ENCODE measurements at places on chromosomes 16 and 17.

GRCh38 chr16:83044589-83044988, 417.8 kb downstream of the CDH13 start:
- DNase-seq, result no peak

DNA sequence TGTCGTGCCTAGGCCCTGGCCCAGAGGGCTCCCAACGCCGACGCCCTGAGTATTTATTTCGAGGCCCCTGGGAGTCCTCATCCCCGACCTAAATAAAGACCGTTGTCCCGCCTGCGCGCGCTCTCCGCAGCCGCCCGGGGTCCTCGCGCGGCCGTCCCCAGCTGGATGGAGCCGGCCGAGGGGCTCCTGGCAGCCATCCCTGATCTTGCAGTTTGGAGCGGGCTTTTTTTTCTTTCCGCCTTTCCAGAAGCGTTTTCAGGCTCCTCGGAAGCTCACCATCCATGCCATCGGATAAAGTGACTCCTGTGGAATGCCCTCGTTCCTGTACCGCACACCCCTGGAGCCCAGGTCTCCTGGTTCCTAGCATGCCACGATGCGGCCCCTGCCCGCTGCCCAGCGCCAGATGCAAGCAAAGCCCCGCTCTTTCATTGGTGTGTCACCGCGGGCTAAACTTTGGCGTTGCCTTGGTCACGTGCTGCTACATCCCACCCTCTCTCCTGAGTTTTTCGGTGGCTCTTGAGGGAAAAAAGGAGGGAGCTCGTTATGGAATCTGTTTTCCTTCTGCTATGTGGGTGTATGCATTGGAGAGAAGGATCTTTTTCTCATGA, 716 bp downstream of the TMEM94 start:
- no peak for DNase-seq

- DNase-seq, result peak; percentile 84
Measured at GRCh38 chr17:4229627-4230541, 33.9 kb downstream of the ANKFY1 start.

- DNase-seq, result no peak
Measured at GRCh38 chr16:30948667-30949649, at the start of gene ORAI3. Gene ORAI3 (plus strand): TSS chr16:30949068. CDS start chr16:30949290, 222 bp downstream.

DNA sequence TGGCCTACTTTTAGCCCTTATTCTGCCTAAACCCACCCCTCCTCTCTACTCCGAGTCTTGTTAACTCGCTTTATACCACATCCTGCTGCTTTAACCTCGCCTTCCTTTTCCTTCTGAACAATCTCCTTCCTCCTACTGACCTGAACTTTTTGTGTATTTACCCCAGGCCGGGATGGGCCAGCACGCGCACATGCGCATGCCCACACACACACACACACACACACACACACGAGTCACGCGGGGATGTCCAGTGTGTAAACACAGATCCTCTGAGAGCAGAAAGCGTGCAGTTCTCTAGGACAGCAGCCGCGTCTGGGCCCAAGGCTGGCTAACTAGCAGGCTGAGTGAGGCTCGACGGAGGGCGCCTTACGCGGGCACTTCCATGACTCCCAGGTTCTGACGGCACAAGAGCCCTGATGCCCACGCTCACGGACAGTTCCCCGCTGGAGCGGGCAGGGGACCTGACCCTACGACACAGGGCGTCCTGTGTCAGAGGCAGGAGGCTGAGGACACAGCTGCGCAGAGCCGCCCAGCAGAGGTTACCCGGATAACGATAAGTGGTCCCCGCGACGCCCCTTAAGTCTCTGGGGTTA, 610 bp downstream of the PIK3R5 start:
- DNase-seq, result no peak

DNA sequence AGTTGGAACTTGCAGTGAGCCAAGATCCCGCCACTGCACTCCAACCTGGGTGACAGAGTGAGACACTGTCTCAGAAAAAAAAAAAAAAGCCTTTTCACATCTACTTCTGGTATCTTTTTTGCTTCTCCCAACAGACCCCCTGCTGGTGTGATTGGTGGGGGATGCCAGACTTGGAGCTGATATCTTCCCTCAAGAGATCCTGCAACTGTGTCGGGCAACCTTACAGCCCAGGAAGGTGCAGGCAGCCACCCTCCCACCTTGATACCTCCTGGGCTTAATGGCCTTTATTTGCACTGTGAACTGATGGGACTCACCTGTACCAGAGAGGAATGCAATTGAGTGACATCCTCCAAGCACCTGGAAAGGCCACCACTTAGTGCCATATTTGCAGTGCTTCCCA, 142.3 kb downstream of the RGS9 start:
- no peak for DNase-seq

GRCh38 chr16:84847564-84848355, 28.0 kb downstream of the CRISPLD2 start:
- no peak for DNase-seq

DNA sequence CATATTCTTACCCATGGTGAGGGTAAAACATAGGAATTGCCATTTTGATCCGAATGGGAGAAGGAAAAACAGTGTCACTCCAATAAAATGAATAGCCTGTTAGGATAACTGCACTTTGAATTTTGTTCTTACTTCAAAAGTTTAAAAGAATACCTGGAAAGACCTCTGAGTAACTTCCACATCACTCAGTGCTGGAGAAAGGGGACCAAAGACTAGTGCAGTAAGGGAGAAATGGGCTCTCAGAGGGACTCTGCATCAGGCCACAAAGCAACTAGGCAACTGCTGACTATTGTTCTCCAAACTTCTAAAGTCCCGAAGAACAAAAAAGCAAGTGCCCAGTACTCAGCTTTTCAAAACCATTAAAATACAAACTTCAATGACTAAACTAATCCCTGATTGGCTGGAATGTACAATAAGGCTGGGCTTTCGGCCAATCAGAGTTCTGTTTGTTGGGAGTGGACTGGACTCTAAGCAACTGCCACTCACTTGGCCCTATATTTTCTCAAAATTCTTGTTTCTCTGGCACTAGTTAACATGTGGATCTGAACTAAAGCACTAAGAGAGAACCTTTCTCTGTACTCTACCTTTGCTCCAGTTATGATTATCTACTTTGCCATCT, 6.2 kb downstream of the DNAJC7 start:
- DNase-seq, result no peak

DNA sequence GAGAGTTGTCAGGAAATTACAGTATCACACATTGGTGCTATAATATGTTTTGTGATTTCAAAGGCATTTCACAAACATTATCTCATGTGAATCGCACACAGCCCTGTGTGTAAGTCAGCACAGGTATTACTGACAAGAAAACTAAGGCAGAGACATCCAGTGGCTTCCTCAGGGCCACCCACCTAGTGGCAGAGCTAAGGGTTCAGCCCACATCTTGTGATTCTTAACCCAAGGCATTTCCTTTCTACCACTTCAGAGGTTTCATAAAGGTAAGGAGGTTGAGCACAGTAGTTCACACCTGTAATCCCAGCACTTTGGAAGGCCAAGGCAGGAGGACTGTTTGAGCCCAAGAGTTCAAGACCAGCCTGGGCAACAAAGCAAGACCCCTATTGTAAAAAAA, 58.2 kb downstream of the STX8 start:
- no peak for DNase-seq

DNA sequence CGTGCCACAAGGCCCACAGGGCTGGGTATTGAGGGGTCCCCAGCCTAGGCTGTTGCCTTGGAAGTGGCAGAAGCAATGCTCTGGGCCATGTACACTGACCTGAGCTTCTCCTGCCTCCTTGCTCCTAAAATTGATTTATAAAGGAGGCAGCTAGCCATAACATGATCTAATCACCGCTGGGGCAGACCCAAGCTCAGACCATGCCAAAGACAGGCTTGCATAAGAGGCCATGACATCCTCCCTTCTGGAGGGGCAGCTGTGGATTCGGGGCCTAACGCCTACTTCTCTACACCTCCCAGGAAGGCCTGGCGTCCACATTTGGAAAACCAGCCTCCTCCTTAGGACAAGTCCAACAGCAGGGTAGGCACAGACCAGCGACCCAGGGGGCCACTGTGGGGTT, 12.3 kb downstream of the HSD11B2 start:
- DNase-seq, result no peak

GRCh38 chr16:9929313-9929712, 252.9 kb downstream of the GRIN2A start:
- no peak for DNase-seq

DNA sequence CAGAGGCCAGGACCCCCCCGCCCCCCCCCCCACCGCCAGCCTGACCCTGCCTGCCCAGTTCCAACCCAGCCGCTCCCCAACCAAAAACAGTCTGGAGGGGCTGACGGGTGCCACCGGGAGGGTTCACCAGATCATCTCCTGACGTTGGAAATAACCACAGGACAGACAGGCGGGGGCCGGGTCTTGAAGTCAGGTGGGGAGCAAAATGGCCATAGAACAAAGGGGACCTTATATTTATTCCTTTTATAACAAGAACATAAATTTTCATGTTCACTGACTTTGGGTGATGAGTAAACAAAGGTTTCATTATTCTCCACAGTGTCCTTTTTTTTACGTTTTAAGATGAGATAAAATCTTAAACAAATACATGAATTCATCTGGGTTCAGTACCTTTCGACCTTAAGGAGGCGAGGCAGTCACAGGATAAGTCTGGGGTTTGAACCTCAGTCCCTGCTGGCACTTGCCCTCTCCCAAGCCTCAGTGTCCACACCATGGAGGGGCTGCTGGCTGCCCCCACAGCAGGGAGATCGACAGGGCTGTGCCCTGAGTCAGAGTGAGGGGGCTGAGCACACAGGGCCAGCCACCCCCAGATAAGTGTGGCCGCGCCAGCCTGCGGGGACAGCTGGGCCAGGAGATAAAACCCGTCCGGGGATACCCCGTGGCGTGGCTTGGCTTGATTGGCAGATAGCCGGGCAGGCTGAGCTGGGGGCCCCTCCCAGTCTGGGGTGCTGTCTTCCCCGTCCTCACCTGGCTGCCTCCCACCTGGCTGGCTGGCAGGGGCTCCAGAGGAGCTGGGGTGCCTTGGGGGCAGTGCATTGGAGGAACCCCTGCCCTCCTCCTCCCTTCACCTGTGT, 15.0 kb downstream of the SLC7A5 start:
- no peak for DNase-seq

- no peak for DNase-seq
Measured at GRCh38 chr17:27155866-27156265, 138.0 kb upstream of the WSB1 start.

GRCh38 chr16:85370543-85370880, 242.6 kb upstream of the GSE1 start:
- no peak for DNase-seq

GRCh38 chr16:84463221-84463620, 41.2 kb downstream of the MEAK7 start:
- DNase-seq, result no peak

DNA sequence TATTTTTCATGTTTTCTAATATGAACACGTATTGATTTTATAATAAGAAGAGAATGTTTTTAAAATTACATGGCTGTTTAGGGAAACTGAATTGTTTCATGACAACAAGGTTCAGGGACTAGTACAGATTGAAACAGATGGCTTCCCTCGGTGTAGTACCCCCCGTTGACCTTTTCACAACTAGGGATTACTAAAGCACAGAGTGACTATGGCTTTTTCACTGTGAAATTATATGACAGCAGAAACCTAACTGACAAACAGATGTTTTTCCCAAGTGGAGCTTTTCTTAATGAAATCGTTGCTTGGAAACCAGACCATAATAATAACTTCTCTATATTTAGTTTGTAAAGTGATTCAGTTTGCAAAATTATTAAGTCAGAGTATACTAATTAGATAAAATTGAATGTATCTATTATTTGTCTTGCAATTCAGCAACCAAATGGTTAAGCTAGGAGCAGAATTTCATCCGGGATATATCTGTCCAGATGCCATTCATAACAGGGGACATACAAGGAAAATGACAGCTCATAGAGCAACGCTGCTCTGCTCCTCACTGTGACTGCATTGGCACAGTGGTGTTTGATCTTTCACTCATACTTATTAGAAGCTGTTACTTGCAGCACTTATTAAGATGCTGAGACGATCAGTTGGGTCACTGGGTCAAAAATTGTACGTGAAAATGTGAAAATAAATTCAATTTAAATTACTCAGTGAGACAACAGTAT, 111.7 kb downstream of the TANGO6 start:
- DNase-seq, result no peak

DNA sequence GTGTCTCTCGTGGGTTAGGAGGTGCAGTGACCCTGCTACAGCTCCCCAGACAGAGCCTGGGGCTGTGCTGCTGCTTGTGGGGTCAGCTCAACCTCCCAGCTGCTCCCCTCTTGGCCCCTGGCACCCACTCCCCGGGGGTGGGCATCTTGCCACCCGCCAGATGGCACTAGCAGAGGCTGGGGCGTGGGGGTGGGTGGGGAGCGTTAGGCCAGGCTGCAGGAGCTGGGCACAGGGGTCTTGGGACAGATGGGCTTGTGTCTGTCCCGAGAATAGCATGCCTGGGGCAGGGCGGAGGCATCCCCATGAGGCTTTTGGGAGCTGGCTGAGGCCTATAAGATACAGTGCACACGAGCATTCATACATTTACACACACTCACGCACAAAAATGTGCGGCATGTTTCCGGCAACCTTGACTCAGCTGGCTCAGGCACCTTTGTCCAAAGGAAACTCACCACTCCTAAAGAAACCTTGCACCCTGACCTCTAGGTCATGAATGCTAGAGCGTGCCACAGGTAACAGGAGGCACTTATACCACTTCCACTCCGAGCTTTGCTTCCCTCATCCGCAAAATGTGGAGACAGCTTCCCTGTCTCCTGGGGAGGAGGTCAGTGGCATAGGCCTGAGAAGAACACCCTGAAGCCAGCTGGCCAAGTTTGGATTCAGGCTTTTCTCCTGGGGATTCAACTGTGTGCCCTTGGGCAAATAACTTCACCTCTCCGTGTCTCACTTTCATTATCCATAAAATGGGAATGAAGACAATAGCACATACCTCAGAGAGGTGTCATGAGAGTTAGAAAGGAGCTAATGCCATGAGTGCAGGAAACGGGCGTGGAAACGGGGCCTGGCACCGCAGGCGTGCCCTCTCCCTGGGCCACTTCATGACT, 78.9 kb upstream of the LHX1 start:
- no peak for DNase-seq

DNA sequence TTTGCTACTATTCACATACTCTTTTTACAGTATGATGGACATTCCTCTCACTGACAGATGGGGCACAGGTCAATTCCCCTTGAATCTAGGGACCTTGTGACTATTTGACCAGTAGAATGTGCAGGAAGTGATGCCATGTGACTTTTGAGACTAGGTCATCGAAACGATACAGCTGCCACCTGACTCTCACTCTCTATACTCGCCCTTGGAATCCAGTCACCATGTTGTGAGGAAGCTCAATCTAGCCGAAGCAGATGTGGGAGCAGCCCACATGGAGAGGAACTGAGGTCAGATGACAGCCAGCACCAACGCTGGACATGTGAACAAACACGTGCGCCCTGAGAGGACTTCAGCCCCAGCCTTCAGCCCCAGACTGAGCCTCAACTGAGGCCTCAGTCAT, 148.2 kb upstream of the CDC42EP4 start:
- DNase-seq, result no peak

DNA sequence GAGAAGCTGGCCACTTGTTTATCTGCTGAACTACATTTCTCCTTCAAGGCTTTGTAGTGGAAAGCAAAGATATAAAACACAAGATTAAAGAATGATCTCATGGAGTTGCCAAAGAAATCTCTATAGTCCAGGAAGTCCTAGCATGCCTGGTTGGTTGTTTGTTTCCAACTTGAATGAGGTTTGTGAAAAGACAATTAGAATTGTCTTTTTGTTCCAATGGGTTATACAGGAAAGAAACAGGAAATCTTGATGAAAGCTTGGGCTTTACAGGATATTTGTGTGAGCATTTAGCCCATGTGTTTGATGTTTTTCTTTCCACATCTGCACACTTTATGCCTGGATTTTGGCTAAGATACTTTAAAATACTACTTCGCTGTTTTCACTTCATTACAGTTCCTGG, 273.4 kb downstream of the CEP112 start:
- no peak for DNase-seq

- DNase-seq, result no peak
Measured at GRCh38 chr17:32285306-32285705, 19.7 kb downstream of the RHBDL3 start.

All from non-pigmented ciliary epithelial cell (primary cell).